ENCODE measurements at places on chromosomes 6 and 20.

DNA sequence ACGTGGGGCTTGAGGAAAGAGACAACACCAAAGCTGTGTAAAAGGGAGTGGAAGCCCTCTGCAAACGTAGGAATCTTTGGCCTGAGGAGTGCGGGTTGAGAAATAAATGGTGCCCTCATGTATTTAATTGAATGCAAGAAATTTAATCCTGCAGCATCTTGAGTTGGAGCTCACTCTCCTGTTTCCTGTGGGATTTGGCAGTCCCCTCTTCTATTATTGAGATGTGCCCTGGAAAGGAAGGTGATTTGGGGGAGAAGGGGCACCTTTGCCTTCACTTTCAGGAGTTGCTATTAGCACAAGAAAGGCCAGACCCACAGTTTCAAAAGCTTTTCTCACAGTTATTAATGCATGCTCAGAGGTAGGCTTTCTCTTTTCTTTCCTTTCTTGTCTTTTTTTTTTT is 201.4 kb upstream of the HDDC2 start:
- DNase-seq = no peak

DNA sequence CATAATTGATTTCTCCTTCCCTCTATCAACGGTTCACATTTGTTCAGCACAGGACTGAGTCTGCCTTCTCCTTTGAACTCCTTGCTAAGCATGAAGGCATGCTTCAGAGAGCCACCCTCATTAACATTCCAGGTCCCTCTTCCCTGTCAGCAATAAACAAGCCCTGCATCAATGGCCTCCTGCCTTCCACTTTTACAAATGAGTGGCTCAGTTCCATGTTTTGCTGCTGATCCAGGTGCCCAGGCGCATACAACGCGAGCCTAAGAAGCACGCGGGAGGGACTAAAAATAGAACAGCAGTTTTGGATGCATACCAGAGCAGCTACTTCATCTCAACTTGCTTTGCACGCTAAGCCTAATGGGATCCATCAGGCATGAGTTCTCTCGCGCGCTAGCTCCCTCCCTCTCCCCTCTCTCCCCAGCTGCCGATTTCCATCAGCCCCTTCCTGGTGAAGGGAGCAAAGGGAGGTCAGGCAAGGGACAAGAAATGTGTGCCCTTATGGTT is 53.4 kb downstream of the TRAF3IP2 start:
- DNase-seq = peak; percentile 92

DNA sequence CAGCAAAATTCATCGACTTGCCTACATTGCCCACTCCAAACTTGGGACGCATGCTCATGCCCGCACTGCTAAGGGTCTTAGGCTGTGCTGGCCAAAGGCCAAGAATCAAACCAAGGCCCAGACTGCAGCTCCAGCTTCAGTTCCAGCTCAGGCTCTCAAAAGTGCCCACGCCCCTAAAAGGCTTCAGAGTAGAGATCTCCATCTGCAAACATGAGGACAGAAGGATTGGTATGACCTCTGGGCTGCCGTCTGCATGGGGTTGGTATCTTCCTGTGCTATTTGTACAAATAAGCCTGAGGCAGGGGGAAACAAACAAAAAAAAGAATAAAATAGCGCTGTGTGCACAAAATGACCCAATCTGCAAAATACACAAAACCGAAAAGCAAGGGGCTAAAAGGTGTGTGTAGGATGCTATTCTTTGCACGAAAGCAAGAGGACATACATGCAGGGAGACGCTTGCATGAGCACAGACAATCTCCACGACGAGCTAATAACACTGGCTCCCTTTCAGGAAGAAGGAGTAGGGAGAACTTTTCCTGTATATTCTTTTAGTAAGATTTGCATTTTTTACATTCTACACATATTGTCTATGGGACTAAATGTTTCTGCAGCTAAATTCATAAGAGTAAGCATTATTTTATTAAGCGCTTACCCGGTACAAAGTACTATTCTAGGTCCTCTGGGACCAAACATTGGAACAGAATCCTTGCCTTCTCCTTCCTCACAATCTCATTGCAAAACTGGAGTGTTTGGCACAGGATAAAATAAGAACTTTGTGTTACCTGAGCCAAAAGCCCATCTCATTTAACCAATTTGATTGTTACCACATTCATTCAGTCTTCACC is 33.1 kb downstream of the ATP9A start:
- no peak for DNase-seq

DNA sequence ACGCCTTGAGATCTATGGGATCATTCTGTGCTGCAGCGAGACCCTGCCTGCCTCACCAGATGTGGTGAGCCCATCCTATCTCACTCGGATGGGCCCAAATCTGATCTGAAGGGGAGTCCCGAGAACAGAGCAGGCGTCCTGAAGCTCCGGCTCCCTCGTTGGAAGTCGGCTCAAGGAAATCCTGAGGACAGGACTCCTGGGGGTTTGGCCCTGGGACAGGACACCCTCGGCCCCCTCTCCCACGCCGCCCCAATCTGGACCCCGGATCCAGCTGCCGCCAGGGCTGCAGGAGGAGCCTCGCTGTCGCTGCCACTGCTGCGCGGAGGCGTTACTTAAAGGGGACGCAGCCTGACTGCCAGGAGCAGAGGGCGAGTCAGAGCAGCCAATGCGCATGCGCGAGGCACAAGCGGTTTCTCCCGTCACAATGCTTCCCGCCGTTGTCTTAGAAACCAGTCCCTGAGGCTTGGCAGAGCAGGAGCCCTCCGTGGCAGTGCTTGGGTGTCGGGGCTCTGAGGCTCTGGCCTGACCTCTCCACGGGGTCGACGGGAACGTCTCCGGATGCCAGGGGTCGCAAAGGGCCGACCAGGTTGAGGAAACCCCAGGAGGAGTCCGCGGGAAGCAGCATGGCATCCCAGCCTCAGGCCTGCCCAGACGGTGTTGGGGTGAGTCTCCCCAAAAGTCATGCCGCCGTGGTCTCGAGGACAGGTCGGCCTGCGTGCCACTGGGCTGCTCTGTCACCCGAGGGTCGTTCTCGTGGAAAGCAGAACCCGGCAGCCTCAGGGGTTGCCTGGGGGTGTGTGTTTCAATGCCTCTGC is 1567.8 kb upstream of the DEFB115 start:
- no peak for DNase-seq

- no peak for DNase-seq
These were observed 36.3 kb upstream of the TENT5A start for GRCh38 chr6:81788748-81789147.

GRCh38 chr6:124676033-124676432 is 286.2 kb upstream of the RNF217 start:
- no peak for DNase-seq

- no peak for DNase-seq
These were observed 3.1 kb upstream of the INSM1 start for GRCh38 chr20:20364593-20365479.

GRCh38 chr6:69818223-69818930 is 21.6 kb upstream of the LMBRD1 start:
- DNase-seq = no peak

GRCh38 chr6:139821676-139822223 is 447.3 kb upstream of the CITED2 start:
- no peak for DNase-seq

DNA sequence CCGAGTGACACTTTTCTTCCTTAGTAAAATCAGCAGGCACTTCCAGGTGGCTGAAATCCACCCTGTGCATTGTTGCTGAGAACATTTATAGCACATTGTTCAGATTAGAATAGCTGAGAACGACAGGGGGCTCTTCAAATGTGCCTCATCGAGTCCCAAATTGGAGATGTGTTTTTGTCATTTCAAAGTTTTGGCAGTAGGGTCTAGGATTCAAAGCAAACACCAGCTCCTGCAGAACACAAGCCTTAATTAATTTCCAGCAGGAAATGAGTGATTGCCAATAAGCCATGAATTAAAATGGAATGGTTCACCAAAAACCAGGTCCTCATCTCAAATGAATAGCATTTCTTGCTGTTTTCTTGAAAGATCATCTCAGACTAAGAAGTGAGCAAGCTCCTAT is 171.6 kb downstream of the PLCB1 start:
- no peak for DNase-seq

- DNase-seq = no peak
These were observed 8.9 kb upstream of the TMEM14A start for GRCh38 chr6:52662031-52662430.

DNA sequence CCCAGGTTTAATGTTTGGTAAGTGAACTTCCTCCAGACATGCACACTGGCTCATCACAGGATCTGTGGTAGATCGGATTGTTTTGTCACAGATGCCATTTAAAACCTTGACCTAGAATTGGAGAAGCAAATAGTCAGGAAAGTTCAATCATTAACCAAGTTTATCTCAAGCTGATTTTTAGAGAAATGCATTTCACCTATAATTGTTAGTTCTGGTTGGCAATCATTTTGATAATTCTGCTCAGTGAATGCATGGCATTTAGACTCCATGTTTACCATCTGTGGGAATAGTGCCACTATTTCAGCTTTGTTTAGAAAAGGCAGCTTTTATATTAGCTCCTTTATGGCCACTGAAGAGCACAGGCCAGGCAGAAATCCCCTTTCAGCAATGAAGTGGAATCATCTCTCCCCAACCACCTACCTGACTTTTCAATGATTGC is 73.9 kb upstream of the IPCEF1 start:
- DNase-seq = no peak

DNA sequence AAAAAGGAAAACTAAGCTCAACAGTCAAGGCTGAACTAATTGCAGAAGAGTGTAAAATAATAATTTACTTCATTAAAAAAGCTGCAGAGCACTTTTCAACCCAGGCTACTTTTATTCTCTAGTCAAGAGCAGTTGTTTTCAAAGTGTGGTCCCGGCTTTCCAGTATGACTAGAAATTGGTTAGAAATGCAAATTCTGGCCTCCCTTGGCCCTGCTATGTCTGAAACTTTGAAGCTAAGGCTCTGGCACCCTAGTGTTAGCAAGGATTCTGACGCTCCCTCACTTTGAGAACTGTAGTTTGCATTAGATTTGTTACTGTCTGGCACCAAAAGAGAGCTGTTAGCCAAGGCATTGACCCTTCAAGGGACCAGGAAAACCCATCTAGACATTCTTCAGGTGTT is 9.5 kb upstream of the NXT1 start:
- DNase-seq = no peak
